ENCODE measurements at places on chromosomes 6 and 20.

DNA sequence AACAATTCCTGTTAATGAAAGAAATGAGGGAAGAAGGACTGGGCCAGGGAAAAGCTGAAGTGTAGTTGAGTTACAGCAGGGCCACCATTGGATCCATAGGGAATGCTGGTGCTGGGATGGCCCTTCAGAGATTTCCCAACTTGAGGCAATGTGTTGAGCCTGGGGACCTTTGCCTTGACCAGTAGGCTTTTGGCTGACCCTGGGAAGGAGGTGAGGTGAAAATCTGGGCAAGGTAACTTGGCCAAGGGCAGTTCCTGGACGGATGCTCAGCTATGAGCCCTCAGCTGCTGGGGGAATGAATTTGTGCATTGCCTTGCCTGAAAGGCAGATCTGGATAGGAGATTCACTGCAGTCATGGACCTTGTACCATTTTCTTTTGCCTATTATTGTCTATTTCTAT is 20.4 kb downstream of the UTRN start:
- DNase-seq, result no peak

DNA sequence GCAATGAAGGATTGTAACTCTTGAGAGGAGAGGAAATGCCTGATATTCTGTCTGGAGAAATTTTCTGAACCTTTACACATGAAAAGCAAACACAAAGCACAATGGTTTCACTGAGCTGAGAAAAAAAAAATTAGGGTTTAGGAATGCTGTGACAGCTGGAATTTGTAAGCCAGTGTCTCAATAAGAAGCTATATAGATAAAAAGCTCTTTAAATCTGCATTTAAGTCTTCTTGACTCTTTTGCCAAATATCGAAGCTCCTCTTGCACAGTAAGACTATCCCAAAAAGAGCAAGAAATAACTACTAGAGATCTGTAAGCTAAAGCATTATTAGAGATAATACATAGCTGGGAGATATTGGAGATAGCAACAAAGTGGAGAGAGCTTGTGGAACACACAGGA is 1334.0 kb upstream of the CITED2 start:
- DNase-seq, result no peak

- DNase-seq, result no peak
Observed at GRCh38 chr20:48631114-48632016, 196.4 kb downstream of the PREX1 start.

DNA sequence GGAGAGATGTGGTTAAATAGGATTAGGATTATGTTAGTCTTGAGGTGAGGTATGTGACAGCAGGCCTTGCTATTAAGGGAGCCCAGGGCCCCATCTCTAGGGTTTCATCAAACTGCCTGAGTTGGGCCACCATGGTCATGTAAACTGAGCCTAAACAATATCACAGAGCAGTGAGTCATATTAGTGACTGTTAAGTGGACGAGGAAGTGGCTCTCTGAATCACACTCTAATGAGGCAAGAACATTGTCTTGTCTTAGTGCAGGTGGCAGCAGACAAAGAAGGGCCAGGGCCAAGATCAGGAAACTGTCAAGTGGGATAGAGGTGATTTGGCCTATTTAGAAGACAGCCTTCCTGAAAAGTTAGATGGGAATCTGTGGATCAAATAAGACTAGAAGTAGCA is 23.1 kb downstream of the ENPP3 start:
- DNase-seq, result no peak

GRCh38 chr20:50563133-50563944 is 53.2 kb downstream of the PTPN1 start:
- DNase-seq, result no peak

GRCh38 chr20:61801065-61801360 is 264.7 kb downstream of the TAF4 start:
- DNase-seq, result no peak

DNA sequence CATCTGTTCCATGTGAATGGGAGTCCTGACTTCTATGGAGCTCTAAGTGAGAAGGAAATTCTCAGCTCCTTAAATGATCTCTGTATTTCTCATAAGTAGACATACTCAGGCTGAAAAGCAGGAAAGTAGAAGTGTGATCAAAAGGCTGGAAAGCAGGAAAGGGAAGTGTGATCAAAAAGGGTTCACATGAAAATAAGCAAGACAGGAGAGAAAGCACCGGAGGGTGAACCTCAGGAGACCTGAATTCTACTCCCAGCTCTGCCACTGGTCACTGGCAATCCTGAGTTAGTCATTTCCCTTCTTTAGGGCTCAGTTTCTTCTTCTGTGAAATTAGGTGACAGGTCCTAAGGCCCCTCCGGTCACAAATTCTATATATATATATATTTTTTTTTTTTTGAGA is 55.5 kb upstream of the TRERF1 start:
- no peak for DNase-seq

DNA sequence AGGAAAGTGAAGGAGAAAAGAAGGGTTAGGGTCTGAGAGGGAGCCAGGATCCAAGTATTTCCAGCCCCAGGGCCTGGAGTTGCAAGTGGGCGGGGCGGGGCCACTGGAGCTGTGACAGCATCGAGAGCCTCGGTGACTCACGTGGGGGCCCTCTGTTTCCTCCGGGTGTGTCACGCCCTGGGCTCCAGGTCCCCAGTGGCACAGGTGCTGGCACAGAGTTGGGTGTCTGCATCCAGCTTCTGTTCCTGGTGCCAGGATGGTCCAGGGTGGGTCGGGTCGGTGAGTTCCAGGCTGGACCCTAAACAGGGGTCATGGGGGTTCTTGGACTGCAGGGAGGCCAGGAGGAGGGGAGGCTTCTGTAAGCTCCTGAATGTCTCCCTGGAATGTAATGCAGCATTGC is 16.7 kb downstream of the RAET1L start:
- no peak for DNase-seq

GRCh38 chr20:8870652-8871051 is 198.2 kb upstream of the PLCB4 start:
- DNase-seq, result no peak

DNA sequence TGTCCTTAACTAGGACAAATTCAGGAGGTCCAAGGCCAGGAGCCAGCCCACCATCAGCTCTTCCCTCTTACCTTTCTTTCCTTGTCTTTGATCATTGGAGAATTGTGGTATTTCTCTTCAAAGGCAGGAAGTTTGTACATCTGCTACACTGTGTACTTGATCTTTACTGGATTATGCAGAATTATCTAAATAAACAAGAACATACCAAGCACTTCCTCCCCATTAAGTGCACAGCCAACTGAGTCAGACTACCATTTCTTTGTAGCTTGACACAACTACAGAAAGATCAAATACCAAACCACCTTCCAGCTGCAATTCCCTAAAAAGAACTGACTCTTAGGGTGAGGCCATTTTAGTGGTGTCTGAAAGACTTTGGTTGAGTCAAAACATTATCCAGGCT is 195.1 kb downstream of the HDGFL1 start:
- DNase-seq, result no peak

- DNase-seq, result peak; percentile 60
Observed at GRCh38 chr20:3818155-3819151, 1.9 kb upstream of the AP5S1 start.

GRCh38 chr6:18053078-18053477 is 65.6 kb upstream of the KIF13A start:
- DNase-seq, result no peak

DNA sequence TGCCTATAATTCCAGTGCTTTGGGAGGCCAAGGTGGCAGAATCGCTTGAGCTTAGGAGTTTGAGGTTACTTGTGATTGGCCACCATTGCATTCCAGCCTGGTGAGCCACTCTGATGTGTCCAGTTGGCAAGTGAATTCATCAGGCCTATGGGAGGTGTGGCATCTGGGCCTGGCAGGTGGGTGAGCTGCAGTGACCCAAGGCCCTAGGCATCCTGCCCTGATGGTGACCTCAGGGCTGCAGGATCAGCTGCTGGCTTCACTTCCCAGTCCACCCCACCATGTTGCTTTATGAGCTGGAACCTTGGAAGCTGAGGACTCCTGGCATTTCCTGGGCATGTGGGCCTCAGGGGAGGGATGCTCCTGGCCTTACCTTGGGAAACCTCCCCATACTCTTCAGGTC is 20.5 kb downstream of the RSPH9 start:
- DNase-seq, result no peak

DNA sequence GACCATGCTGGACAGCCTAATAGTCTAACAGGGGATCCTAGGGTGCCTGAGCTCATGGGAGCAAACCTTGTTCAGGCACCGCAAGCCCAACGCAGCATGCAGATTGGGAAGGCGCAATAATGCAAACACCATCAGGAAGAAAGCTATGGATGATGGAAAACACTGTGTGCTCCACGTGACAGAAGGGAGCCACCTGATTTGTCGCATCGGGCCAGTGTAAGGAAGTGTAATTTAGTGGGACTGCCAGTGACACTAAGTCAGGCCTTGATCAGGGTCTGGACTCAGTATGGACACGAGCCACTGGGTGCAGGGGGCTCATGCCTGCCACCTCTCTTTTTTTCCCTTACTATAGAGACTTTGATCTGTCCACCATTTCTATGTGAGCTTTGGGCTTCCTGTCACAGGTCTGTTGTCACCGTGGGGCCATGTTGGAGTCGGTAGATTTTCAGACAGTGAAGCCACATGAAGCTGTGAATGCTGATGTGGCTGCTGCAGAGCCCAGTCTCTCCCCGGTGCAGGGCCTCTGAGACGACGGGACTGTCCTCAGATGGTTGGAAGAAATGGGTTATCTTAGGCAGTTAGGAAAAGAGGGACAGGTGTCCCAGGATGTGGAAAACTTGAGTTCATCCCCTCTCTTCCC is 74.2 kb upstream of the AGPAT4 start:
- DNase-seq, result no peak

- no peak for DNase-seq
Observed at GRCh38 chr6:111586554-111586953, 19.1 kb downstream of the TRAF3IP2 start.

- DNase-seq, result no peak
Observed at GRCh38 chr20:2899243-2899642, 26.0 kb downstream of the PTPRA start.

GRCh38 chr6:45563041-45563440 is 185.3 kb upstream of the SUPT3H start:
- DNase-seq, result no peak

GRCh38 chr6:158475344-158476302 is 84.3 kb upstream of the TMEM181 start:
- DNase-seq, result no peak

DNA sequence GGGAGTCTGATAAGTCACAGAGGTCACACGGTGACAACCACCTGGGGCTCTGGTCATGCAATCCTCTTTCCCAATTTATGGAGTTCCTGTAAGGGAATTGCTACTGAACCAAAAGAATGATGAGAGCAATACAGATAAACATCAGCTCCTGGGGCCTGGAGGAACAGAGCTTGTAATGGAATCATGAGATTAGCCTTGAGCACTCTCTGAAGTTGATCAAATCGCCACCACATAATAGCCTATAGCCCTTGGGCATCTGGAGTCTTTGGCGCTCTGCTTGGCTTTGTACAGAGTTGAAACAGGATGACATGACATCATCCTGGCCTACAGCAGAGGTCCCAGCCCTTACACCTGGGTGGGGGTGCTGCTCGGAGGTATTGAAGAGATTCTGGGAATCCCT is 154.3 kb upstream of the DTNBP1 start:
- DNase-seq, result no peak

DNA sequence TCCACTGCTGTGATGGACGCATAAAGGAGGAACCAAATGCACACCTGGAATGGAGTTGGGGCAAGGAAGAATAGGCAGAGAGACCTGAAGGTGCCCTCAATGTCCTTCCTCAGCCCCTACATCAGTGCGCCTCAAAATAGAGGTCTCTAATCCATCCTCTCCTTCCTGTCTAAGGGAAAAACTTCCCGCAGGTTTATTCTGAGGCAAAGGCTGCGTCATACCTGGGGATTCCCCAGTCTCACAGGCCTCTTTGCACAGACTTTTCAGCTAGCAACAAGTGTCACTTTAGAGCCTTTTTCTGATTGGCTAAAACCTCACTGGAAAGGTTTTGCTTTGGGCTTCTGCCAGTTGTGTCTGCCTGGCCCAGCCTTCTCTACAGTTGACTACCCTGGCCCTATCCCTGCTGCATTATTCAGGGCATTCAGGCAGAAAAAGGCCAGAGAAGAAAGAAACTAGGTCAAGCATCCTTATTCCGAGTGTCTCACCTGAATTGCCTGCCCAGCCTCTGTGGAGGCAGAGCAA is 1.8 kb upstream of the HLA-DQB1 start:
- DNase-seq, result no peak

DNA sequence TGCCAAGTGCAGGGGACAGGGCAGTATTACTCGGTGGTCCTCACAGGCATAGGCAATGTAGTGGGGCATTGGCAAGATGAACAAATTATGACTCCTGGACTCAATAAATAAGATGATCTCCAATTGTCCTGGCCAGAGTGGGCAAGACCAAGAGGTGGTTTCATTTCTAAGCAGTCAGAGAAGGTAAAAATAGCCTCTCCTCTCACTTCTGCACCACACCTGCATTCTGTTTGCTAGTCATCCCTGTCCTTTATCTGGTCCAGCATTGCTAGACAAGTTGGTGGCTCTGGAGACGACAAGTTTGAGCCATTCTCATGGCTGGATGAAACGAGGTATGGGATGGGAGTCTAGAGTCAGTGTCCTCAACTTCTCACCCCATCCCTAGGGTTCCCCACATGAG is 83.0 kb downstream of the BANF2 start:
- no peak for DNase-seq

- no peak for DNase-seq
Observed at GRCh38 chr20:40503119-40503518, 185.9 kb downstream of the MAFB start.

- DNase-seq, result no peak
Observed at GRCh38 chr20:53061192-53062108, 89.3 kb downstream of the TSHZ2 start.

DNA sequence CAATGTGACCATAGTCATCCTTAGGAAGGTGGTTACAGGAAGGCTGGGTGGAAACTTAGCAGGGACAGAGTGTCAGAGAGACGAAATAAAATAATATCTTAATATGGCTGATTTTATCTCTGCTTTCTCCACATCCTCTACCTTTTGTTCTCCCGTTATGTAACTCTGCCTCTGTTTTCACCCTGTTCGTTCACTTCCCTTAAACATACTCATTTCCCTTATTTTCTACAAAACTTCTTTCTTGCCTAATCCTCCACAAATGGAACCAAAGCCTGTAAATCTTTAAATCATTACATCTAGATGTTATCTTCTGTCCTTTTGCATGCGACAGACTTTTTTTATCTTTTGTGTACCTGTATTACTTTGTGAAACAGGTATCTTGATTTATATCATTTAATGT is 23.3 kb upstream of the CRIP3 start:
- DNase-seq, result no peak

- DNase-seq, result no peak
Observed at GRCh38 chr6:84977363-84977705, 212.9 kb upstream of the TBX18 start.

GRCh38 chr6:19788686-19789085 is 48.5 kb upstream of the ID4 start:
- DNase-seq, result no peak

- no peak for DNase-seq
Observed at GRCh38 chr20:60999250-60999649, 252.8 kb upstream of the CDH4 start.

GRCh38 chr20:13995841-13996240 is 525 bp downstream of the MACROD2 start:
- DNase-seq, result no peak

- DNase-seq, result no peak
Observed at GRCh38 chr6:149484733-149485700, at the start of gene ZC3H12D. Gene ZC3H12D (minus strand): TSS chr6:149485014. CDS start chr6:149474543, 10,471 bp downstream.
